ENCODE measurements at places on chromosomes 16 and 17. TPM values are rescaled to one million over a fixed set of nuclear protein-coding genes. Genes with fewer than 3 reads are reported as not detected.

The KCNAB3 gene
- not detected for total RNA-seq

The TLCD1 gene
- total RNA-seq, result 2.2 TPM

The DYNLL2 gene
- total RNA-seq, result 43.8 TPM

The OR1A2 gene
- not detected for total RNA-seq

The STAC2 gene
- total RNA-seq, result 0.33 TPM

The DNAJA3 gene
- total RNA-seq, result 76.5 TPM

The KCNG4 gene
- not detected for total RNA-seq

The EDC4 gene
- total RNA-seq, result 39.2 TPM

The CEP112 gene
- total RNA-seq, result 16.5 TPM
